ENCODE measurements at places on chromosomes 7 and 10.

- peak; percentile 63 for DNase-seq
These were observed 59.4 kb downstream of the SEMA3C start for GRCh38 chr7:80859272-80859970.

DNA sequence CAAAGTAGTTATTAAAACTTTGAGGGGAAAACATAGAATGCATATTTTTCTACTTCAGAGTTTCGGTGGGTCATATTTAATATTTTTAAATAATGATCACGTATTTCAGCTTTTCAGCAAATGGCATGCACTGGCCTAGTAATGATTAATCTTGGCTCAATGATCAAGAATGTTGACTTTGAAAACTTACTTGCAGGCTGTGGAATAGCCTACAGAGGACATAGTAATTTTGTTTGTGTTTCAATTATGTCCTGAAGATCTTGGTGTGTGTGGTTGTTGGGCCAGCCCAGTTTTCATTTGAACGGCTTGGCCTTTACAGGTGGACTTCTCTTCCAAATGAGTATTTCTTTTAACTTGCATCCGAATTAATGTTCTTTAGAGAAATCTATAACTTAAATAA lies 35.1 kb downstream of the ADD3 start:
- DNase-seq, result no peak

DNA sequence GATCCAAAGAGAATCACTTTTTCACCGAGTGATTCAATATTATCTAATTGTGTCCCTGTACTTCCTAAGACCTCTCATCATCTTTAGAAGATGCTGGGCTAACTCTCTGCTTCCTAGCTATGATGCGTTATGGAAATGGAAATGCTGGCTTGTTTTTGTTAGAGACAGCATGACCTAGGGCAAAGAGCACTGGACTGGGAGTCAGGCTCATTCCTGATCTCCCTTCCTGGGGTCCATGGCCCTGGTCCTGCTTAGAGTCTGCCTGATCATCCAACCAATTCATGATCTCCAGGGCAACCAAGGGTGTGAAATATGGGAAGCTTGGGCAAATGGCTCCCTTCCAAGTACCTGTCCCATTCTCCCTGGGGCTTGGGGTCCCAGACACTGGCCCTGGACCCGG lies 136.4 kb downstream of the RGS10 start:
- DNase-seq, result no peak

DNA sequence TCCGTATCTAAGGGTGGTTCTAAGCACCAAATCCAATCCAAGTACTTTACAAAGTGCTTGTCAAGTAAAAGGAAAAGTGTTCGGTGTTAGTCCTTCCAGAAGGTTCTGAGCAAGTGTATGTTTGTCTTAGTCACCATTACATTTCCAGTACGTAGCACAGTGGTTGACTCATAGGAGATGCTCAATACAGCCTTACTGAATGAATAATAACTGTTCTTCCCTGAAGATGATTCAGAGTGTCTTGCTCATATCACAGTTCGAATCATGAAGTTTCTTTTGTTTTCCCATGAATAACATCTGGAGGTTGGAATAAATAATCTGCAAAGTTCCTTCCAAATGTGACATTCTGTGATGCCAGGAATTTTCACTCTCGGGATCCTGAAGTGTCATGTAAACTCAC lies 53.4 kb downstream of the WNT2 start:
- DNase-seq, result peak; percentile 80

DNA sequence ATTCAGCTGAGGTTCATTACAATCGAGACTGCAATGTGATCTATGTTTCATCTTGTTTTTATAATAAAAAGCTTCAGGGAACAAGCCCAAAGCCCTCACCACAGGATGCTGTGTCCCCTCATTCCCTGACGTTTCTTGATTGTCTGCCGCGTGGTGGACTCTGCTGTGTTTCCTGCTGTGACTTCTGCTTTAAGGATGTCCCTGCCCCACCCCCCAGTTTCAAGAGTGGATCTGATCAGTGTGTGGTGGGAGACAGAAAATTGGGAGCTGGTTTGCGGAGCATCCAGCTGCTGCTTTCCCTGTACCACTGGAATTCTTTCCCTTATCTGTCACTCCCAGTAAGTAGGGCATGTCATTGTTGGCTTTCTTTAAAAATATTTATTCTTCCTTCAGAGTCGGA lies 86.2 kb downstream of the CREM start:
- DNase-seq, result no peak

- no peak for DNase-seq
These were observed 15.5 kb upstream of the GTPBP4 start for GRCh38 chr10:972763-973162.

- DNase-seq, result peak; percentile 22
These were observed 26.5 kb upstream of the CNTNAP2 start for GRCh38 chr7:146090023-146090645.

- no peak for DNase-seq
These were observed 1.8 kb downstream of the MARVELD1 start for GRCh38 chr10:97715259-97715874.

DNA sequence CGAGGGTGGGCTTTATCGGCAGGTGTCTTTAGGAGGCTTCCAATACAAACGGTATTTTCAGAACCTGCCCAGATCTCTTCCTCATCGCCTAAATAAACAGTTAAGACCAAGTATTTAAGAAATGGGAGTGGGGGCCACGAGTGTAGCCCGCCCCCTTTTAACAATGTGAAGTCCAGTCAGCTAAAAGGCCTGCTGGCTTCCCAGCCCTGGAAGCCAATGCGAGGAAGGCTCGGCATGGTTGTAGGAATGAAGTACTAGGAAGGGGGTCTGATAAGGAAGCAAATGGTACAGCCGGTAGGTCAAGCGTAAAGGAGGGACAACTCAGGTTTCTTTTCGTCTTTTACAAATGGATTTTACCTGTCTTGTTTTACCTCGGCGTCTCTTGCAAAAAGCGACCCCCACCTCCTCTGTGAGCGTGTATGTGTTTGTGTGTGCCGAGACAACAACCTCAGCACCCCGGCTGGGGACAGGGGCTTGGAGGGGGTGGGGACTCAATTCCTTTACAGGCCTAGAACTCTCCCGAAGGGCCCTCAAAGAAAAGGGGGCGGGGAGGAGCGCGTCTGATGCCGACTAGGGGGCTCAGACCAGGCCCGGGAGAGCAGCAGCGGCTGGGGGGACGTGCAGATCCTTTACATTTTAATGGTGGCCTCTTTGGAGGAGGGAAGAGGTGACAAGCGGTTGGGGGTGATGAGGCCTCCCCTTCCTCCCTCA lies 147.6 kb downstream of the GPR85 start:
- peak; percentile 50 for DNase-seq

DNA sequence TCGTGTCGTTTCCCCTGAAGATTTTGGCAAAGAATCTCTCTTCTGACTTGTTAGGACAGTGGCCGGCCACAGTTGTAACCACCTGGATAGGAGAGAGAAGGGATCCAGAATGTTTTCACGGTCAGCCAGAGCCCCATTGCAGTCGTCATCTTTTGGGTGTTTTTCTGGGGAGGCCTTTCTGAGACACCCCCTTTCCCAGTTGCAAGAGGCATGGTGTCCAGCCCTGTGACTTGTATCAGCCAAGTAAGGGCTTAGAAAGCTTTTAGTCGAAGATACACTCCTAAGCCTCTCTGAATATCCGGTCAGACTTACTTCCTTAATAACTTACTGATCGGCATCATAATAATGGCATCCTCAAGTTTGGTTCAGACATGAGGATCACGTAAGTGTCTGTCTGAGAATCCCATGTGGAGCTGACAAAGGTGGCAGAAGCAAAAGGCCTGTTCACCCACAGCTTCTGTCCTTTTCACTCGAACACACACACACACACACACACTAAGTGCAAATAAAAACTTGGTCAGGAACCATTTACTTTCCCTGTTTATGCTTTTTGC lies 435.7 kb upstream of the GALNT17 start:
- DNase-seq, result no peak

DNA sequence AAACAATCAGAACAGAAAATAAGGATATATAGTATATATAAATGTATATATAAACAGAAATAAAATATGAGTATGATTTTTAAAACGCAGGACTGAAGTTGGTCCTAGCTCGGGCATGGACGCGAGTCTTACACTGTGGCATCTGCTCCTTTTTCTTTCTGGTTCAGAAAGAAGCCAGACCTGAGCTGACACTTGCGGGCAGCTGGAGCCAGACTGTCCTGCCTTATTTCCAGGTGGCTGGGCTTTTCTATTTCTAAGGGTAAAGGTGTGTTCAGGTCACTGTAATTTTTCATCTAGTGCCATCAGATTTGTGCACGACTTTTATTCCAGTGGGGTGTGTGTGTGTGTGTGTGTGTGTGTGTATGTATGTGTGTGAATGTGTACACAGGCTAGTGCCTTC lies 166.4 kb downstream of the GALNT17 start:
- DNase-seq, result no peak

- DNase-seq, result no peak
These were observed 15.1 kb downstream of the CNTNAP2 start for GRCh38 chr7:146131701-146132100.

DNA sequence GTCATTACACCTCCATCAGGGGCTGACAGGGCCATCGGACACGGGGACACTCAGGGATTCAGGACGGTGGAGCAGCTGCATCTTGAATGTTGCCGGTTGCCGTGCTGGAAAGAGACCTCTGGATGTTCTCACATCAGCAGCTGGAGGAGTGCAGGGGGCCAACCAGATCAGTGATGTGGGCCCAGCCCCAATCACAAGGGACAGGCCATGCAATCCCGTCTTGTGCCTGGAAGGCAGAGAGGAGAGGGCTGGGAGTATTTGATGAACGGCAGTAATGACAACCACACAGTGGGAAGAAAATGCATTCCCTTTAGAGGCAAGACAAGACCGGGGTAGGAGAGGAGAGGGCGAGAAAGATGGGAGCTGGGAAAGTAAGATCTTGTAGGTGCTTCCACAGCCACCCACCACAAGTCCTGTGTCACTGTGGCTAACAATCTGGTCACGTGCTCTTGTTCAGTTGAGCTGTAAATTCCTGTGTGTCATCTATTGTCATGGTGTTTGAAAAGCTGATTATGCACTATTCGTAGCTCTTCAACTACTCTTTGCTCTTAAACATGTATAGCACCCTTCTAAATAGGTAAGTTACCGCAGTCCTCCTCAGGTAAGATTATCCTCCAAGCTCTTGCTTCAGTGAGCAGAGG lies 85.9 kb upstream of the LEP start:
- DNase-seq, result no peak

- no peak for DNase-seq
These were observed 9.9 kb downstream of the IGFBP1 start for GRCh38 chr7:45898222-45898621.

GRCh38 chr7:21448974-21449373 lies 21.1 kb downstream of the SP4 start:
- DNase-seq, result no peak

- DNase-seq, result no peak
These were observed 73.2 kb downstream of the PPP1R9A start for GRCh38 chr7:94980418-94981142.

DNA sequence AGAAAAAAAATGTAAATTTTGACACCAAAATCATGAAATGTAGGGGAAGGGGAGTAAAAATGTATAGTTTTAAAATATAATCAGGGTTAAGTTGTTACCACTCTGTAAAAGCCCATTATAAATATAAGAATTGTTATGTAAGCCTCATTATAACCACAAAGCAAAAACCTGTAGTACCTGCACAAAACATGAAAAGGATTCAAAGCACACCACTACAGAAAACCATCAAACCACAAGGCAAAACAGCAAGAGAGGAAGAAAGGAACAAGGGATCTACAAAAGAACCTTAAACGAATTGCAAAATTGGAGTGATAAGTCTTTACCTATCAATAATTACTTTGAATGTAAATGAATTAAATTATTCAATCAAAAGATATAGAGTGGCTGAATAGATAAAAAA lies 41.0 kb upstream of the CDK6 start:
- no peak for DNase-seq

- DNase-seq, result peak; percentile 88
These were observed 2.8 kb downstream of the FAM180A start for GRCh38 chr7:135745703-135746312.

DNA sequence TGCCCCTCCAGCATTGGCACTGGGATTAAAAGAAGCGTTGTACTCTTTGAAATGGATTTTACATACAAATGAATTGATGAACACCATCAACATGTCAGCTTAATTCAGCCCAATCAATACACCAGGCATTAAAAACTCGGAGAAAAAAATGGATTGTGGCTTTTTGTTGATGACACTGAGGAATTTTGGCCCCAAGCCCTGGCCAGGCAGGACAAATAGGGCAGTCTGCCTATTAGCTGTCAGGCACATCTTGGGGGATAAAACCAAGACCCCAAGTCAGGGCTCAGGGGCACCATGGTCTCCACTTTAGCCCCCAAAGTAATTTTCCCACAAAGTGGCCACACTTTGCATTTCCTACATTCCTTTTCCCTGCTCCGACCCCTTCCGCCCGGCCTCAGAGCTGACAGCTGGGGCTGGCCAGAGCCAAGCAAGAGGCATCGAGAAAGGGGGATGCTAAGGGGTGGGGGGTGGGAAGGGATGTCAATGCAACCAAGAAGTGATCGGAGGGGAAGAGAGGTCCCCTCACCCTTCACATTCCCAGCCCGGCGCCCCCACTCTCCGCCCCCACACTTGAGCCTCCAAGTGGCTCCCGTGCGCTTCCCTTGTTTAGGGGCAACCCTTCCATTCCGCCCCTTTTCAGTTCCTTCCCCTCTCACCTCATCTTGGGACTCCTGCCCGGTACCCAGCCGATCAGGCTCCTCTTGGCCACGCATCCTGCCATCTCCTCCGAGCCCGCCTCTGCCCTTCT lies 711 bp downstream of the HIP1 start:
- peak; percentile 38 for DNase-seq

DNA sequence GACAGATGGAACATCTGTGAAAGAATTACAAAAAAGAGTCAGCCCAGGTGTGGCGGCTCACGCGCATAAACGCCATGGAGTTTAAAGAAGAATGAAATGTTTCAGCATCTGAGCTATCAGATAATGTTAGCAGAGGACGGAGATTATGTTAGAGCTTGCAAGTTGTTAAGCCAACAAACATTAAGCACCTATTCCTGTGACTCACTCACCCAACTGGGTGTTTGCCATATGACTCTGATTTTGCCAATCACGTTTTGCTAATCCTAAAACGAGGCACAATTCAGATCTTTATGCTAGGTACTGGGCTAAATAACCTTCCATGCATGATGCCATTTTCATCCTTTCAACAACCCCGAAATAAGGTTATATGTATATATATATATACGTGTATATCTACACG lies 29.0 kb upstream of the CCNY start:
- peak; percentile 34 for DNase-seq

GRCh38 chr7:1563981-1564602 lies 5.7 kb downstream of the PSMG3 start:
- no peak for DNase-seq

GRCh38 chr10:1159131-1160061 lies 103.2 kb downstream of the WDR37 start:
- DNase-seq, result no peak

DNA sequence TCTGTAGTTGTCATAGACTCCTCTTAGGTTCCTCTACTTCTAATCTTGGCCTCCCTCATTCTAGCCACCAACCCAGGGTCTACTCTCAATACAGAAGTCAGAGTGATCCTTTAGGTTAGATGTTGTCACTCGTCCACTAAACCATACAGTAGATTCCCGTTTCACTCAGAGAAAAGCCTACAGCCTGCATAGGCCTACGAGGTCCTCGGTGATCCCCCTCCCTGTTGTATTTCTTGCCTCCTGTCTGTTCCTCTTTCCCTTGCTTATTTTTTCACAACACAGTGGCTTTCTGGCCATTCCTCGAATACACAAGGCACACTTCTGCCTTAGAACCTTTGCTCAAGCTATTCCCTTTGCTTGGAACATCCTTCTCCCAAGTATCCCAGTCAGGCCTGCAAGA lies 183.0 kb upstream of the PRSS1 start:
- no peak for DNase-seq

GRCh38 chr7:131501422-131501821 lies 55.0 kb downstream of the PODXL start:
- peak; percentile 61 for DNase-seq
